Effector CD4-positive, alpha-beta T cell (primary cell): ENCODE measurements at places on chromosomes 2 and 18.

DNA sequence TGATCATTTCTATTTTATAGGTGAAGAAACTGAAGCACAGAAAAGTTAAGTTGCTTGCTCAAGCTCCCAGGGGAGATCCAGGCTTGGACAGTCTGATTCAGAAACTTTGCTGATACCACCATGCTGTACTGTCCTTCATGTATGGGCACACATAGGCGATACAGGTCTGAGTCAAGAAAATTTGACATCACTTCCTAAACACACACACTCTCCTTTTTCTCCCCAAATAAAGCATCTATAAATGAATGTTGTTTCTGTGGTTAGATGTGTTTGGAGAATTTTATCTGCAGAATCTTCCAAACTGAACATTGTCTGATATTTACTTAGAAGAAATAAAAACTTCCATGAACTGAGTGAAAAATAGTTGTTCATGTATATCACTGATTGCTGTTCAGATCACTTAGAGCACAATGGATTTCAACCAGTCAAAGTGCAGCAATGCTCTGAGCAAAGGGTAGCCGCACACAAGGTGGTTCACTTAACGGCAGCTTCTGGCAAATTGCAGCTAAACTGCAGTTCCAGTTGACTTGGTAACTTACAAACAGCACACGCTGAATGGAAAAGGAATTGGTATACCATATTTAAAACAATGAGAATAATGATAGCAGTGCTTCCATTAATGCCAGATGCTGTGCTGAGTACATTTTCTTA is 10.0 kb upstream of the AGFG1 start:
- no peak for DNase-seq

DNA sequence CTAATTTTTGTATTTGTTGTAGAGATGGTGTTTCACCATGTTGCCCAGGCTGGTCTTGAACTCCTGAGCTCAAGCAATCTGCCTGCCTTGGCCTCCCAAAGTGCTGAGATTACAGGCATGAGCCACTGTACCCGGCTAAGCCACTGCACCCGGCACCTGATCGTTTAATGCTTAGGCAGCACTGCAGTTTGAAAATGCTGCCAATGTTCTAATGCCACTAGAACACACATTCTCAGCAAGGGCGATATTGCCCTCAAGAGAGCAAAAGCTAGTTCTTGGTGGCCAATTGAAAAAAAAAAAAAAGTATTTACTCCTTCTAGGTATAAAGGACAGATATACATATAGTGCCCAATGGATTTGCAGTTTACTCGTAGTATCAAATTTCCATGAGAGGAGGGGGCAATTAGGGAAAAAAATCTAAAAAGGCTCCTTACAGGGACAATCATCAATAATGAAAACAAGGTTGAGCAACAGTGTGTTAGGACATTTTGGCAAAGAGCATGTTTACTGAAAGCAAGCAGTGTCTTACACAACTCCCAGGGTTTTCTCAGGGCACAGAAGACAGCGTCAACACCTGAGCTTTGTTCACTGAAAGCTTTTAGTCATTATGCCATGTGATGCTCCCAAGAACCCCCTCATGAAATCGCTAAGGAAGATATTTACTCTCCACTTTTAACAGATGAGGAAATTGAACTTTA is 199.9 kb upstream of the PKDCC start:
- no peak for DNase-seq

DNA sequence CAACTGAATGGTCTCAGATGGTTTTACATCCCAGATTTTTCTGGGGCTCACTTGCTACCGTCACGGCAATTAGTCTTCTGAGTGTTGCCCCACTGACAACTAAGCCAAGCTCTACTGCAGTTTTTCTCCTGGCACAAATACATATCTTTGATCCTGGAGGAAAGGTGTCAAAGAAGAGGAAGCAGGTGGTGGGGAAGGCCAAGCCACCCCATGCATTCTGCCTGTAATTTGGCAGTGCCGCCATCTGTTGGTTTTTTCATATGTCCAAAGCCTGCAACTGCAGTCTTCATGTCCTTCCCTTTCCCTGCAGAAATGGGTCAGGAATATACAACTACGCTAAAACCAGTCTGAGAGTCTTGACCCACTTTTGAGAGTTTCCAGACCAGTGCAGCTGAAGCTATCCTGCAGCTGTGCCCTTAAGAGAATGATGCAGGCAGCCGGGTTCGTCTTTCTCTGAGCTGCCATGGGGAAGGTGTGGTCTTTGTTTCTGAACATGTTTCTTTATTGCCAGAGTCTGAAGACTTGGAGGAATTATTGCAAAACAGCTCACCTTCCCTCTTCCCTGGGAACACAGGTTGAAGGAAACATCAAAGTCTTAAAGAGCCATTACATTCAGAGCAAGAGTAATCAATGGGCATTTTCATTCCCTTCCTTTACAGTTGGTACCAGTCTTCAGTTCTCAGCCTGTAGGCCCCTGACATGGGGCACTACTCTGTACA is 71.8 kb upstream of the ATL2 start:
- no peak for DNase-seq

GRCh38 chr18:40357536-40357935 is 1597.5 kb upstream of the PIK3C3 start:
- no peak for DNase-seq

- no peak for DNase-seq
These were observed 79.8 kb upstream of the MC4R start for GRCh38 chr18:60452421-60452820.

DNA sequence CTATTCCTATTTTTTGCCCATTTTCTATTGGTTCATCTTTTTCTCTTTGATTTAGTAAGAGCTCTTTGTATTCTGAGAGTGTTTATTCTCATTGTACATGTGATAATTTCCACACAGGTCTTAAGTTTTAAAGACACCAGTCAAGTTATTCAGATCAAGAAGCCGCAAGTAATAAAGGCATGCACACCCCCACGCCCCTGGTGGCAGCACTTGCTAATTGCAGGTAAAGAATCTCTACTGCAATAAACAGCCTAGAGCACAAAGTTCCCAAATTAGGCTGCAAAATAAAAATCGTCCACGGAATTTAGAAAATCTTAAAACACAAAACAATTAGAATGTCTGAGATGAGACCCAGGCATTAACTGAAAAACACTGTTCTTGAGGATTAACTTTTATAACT is 45.2 kb downstream of the ST3GAL5 start:
- no peak for DNase-seq

DNA sequence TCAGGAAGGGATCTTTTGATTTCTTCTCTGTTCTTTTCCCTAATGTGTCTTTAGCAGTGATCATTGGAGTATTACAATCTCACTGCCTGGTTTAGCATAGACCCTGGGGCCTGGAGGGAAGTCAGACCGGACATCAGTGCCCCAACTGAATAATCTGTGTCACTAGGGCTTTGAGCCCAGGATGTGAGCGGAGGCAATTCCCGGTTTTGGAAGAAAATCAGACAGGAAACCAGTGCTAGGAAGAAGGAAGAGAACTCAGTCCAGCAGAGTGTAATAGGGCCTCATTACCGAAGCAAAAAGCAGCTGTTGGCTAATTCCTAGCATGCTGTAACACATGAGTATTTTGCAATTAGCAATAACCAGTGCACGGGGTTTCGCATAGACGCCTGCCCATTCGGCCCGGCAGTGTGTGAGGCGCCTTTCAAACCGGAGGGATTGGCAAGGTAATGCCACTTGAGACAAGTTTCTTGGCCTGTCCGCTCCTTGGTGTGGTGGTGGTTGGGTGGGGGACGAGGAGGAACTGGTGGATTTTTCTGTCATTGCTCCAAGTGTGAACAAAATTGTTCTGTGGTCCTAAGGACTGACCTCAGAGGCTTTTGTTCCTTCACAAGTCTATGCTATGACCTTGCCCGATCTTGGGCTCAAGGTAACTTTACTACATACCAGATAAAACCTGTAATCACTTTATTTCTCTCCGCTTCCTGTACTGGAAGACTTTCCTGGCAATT is 2.8 kb downstream of the FOSL2 start:
- no peak for DNase-seq

- no peak for DNase-seq
These were observed 2.7 kb downstream of the COPS9 start for GRCh38 chr2:240133401-240133800.
